ENCODE measurements at places on chromosomes 4 and X.

DNA sequence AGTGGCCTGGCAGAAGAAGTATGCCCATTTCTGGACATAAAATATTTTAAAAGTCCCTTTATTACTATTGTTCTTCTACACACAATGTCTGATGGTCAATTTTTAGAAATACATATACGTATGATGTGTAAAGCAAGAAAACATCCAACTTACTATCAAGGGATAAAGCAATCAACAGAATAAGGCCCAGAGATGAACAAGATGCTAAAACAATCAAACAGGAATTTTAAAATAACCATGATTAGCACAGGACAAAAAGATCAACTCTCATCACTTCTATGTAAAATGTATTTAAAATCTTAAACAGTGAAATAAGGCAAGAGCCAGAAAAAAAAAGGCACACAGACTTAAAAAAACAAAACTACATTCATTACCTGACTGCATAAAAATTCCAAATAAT, 60.9 kb downstream of the MTNR1A start:
- DNase-seq, result no peak

DNA sequence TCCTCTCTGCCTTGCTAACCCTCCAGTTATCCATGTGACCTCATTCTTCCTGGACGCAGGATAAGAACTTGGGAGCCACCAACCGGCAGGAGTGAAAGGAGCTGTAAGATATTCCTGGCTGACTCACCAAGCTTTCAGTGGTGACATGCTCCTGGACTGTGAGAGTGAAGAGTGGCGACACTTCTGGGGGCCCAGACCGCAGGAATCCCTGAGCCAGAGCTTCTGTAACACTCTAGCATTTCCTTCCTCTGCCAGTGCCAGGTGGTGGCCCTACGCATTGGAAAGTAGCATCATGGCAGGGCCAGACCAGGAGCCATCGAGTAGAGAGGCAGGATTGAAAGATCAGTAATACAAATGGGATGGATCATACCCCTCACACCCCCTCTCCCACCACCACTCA, 474.3 kb downstream of the ACTRT1 start:
- DNase-seq, result no peak

GRCh38 chrX:49198540-49199314, 1.3 kb downstream of the SYP start:
- DNase-seq, result no peak

GRCh38 chr4:152678841-152679240, 956 bp downstream of the TMEM154 start:
- no peak for DNase-seq

DNA sequence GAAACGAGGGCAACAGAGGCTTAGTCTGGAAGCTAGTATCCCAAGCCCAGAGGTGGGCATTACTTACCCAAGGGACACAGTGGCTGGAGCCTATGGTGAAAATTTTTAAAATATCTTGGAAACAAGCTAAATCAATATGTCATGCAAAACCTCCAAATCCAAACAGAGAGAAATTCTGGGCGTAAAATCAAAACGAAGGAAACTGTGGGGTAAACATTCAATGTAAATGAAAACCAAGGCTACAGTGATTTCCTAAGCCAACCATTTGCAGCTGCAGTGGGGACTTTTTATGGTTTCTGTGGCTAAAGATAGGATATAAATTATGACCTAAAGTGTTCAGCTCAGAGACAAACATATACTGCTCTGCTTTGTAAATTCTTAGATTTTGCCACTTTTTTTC, 507.7 kb upstream of the DIAPH2 start:
- no peak for DNase-seq

GRCh38 chr4:26029568-26030131, 115.6 kb downstream of the SMIM20 start:
- DNase-seq, result no peak

- no peak for DNase-seq
Observed at GRCh38 chr4:70515367-70516250, 2.8 kb upstream of the AMTN start.

DNA sequence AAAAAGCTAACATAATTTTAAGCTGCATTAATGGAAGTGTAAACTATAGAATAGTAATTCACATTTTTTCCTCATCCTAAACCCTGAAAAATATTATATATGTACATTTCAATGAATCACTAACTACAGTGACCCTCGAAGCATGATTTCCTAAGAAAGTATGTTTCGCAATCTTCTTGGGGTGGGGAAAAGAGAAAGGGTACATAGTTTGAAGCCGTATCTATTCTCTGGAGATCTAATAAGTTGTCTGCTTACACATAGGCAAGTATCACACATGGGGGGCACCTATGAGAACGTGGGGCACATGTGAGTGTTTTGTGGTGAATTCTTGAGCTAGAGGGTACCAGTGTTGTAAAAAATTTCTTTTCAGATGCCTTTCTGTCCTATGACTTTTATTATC, 71.2 kb downstream of the JADE1 start:
- DNase-seq, result no peak

DNA sequence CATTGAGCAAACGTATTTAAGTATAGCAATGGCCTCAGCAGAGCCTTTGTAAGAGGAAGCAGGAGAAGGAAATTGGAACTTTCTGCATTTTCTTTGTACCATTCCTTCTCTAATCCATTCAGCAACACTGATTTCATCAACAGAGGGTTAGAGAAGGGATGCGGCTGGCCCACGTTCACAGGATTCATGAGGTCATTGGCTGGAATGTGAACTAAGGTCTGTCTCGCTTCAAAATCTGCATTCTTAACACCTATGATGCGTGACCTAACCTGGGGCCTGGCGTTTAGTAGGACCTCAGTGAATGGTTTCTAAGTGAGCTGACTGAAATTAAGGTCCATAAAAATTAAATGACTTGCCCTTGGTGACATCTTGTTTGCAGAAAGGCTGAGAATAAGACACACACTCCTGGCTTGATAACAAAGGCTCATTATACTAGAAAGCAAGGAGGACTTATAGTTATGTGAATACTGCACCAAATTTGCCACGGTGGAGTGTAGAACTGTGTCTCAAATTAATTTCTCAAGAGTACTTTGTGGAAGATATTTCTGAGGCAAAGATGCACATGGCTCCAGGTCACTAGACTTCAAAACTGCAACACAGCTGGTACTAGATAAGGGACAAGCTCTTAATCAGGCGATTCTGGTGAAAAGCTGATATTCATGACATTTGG, 25.4 kb downstream of the FGFBP1 start:
- DNase-seq, result no peak

DNA sequence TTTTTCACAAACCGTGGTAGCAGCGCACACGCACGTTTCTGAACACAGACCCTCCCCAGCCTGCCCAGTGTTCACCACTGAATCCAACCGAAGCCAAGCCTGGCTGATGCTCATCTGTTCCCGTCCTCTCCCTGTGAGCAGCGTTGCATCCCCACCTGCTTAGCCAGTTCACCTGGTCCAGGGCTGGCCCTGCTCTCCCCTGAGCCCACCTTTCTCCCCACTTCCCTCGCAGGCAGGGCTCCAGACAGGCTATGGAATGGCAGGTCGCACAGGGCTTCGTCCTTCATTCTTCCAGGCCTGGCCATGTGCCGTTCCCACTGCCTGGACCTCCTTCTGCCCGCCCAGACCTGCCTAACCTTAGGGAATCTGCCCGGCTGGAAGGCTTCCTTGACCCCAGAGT, 246.9 kb downstream of the EVC2 start:
- DNase-seq, result no peak

- DNase-seq, result no peak
Observed at GRCh38 chr4:3364634-3365314, 72.0 kb downstream of the RGS12 start.

DNA sequence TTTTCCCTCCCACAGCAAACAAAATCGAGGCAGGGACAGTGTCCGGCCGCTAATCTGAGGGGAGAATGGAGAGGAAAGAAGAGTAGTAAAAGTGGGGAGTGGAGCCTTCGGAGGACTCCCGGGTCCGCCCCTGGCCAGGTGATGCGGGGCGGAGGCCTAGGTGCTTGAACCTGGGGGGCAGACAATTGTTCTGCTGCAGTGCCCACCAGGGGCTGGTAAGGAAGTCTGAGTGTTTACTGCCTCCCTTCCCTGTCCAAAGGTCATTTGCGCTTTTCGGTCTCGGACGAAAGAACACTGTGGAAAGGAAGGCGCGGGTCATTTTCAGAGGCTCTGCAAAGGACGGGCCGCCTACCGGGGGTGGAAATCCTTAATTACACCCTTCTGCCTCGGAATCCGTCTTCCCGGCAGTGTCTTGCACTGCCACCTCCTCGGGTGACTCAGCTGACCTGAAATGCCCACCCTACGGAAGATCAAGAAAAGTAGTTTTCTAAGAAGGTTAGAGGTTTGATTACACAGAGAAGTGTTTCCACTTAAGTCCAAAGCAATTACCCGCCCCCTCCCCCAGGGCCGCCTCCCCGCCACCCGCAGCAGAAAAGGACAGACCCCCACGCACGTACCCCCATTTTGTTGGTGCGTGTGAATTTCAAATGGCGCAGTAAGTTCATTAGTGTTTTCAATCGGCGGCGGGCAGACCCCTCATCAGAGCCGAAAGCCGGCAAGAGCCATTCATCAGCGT, 99.9 kb upstream of the TENM3 start:
- no peak for DNase-seq

GRCh38 chrX:104270916-104271512, 16.3 kb upstream of the ESX1 start:
- DNase-seq, result no peak

- no peak for DNase-seq
Observed at GRCh38 chr4:173499658-173500535, 30.1 kb downstream of the HAND2 start.

DNA sequence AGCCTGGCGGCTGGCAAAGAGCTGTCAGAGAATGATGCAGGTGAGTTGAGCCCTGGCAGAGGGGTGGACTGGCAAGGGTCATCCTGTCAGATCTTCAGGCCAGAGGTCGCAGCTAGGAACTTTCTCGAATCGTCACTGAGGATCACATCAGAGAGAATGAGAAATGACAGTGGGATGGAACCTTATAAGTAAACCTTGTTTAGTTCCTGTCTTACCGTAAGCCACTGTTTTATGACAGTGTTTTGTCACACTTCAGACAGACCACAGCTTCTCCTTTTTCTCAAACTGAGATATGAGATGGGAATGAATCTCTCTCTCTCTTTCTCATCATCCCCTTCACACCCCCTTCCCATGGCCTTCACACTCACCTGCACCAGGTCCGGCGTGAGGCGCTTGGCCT, 9.3 kb downstream of the DIPK2B start:
- DNase-seq, result no peak

DNA sequence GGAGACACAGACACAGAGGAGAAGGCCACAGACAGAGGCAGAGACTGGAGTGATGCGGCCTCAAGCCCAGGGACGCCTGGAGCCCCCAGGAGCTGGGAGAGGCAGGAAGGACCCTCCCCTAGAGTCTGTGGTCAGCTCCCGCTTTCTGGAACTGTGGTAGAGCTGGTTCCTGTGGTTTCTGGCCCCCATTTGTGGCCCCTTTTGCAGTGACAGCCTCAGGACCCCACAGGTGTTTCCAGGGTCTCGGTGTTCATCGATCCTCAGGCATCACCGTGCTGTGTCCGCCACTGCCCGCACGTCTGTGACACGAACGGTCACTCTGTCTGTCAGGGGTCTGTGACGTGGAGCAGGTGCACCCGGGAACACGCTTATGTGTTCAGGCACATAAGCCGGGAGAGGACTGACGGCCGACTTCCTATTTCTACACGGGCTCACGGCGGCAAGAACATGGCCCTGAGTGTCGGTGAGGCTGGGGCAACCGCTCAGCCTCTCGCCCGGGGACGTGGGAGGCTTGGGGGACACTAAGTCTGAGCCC, 7.9 kb downstream of the GTPBP6 start:
- DNase-seq, result no peak

- no peak for DNase-seq
Observed at GRCh38 chr4:141193516-141194034, 27.1 kb upstream of the ZNF330 start.

- no peak for DNase-seq
Observed at GRCh38 chr4:6196324-6196723, 4.0 kb downstream of the JAKMIP1 start.

GRCh38 chr4:152072001-152072485, 311.2 kb upstream of the GATB start:
- no peak for DNase-seq

GRCh38 chr4:12712648-12713339, 771.3 kb downstream of the RAB28 start:
- DNase-seq, result no peak

DNA sequence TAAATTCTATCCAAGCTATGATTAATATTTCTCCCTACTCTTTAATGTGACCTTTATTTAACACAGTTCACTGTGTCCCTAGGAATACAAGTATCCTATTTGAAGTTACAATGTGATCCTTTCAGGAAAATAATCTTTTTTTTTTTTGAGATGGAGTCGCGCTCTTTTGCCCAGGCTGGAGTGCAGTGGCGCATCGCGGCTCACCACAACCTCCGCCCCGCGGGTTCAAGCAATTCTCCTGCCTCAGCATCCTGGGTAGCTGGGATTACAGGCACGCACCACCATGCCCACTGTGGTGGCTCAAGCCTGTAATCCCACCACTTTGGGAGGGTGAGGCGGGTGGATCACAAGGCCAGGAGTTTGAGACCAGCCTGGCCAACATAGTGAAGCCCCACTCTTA, 21.9 kb downstream of the TBCK start:
- DNase-seq, result no peak

GRCh38 chr4:142817442-142817841, 28.7 kb downstream of the INPP4B start:
- no peak for DNase-seq

GRCh38 chrX:143027275-143027674, 1.5 kb downstream of the SPANXN4 start:
- no peak for DNase-seq

DNA sequence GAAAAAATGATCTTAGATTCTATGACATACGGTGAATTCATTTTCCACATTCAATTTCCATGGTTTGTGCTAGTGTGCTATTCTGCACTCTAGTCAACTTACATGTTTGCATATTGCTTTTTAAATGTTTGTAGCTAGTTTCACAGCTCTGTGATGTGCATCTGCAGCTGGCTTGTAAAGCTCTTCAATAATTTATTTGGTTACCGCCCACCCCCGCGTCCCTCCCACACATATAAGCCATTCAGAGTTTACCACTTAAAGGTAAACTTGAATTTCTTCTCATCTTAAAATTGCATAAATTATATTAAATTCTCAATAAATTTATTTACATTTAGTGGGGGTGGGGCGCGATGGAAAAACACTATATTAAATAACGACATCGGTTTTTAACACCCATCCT, 291 bp upstream of the NBDY start:
- DNase-seq, result no peak

DNA sequence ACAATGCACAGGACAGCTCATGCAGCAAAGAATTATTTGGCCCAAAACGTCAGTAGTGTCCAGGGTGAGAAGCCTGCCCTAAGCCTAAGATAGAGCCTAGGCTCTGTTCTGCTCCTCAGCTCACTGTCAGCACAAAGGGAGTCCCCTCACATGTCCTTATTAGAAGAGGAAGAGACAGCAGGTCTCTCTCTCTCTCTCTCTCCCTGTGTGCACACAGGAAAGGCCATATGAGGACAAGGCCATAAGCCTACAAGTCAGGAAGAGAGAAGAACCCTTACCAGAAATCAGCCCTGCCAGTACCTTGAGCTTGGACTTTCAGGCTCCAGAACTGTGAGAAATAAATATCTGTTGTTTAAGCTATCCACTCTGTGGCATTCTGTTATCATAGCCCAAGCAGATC, 20.4 kb downstream of the FAM184B start:
- no peak for DNase-seq

GRCh38 chr4:144709159-144709558, 63.2 kb downstream of the HHIP start:
- DNase-seq, result no peak

GRCh38 chr4:54971474-54971950, 153.9 kb downstream of the KDR start:
- no peak for DNase-seq

GRCh38 chr4:146637621-146638332, 916 bp upstream of the POU4F2 start:
- no peak for DNase-seq

Data from activated CD4-positive, alpha-beta T cell treated with anti-CD3 and anti-CD28 coated beads for 1 hour (primary cell).